Endodermal cell (in vitro differentiated cells): ENCODE measurements at places on chromosomes 13 and 19. TPM values are rescaled to one million over a fixed set of nuclear protein-coding genes. Genes with fewer than 3 reads are reported as not detected.
A peak's percentile ranks its signal among the peaks of the same experiment; 100 is the strongest.

DNA sequence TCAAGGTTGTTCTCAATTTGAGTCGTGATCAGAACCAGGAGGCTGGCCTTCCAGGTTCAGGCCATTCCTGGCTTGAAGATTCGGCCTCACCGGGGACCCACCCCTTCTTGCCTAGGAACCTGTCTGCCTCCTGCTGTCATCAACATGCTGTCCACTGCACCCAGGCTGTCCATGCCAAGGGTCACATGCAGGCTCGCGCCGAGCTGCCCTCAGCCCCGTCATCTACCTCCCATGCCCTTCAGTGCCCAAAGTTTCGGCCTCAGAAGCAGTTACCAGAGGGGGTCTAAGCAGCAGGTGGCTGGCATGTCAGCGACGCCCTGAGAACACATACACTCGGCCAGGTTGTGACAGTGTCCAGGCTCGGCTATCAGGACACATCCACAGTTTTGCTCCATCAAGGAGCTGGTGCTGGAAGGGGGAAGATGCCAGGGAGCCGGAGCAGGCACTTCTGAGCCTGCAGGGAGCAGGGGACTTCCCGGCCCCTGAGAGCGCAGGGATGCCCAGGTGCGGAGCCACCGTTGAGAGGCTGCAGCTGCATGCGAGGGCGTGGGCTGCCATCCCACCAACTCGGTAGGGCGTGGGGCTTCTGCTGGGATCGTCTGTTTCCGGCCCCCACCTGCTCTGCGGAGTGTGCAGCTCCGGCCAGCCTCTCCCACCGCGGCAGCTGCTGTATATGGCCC, 590.9 kb upstream of the SLITRK5 start:
- H3K36me3 ChIP-seq: no peaks in the 10 kb centered on the region
- H3K27me3 ChIP-seq: no peaks in the 10 kb centered on the region
- H3K27ac ChIP-seq: no peak overlapping the region
- no peak overlapping the region for H3K4me3 ChIP-seq

DNA sequence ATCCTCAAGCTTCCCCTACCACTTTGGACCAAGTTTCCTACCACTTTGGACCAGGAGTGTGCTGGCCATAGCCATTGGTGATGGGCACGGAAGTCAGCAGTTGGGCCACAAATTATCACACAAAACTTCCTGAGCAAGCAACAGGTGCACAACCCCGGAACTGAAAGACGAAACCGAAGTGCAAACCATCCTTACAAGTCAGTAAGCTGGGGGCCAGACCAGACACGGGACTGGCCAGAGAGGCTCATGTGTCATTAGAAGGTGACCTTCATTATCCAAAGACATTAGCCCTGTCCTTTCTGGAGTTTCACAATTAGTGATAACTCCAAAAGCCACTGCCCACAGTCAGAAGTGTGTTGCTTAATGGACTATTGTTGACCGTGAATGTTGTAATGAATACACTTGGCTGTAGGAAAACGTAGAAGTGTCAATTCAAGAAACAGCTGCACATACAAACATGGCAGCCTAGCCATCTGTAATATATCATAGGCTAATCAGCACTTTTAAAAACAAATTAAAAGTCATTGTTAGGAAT, 244.1 kb upstream of the IRS2 start:
- H3K36me3 ChIP-seq: no peaks in the 10 kb centered on the region
- H3K27ac ChIP-seq: no peak overlapping the region
- H3K27me3 ChIP-seq: no peaks in the 10 kb centered on the region

GRCh38 chr19:42214810-42215485, 2.5 kb downstream of the DEDD2 start:
- H3K36me3 ChIP-seq: peaks cover 28% of the 10 kb centered on the region
- H3K27ac ChIP-seq: no peak overlapping the region
- H3K4me1 ChIP-seq: peaks cover 4% of the 10 kb centered on the region
- no peak overlapping the region for H3K4me3 ChIP-seq
- no peaks in the 10 kb centered on the region for H3K27me3 ChIP-seq

- H3K27ac ChIP-seq: no peak overlapping the region
- H3K27me3 ChIP-seq: no peaks in the 10 kb centered on the region
- H3K36me3 ChIP-seq: peaks cover 38% of the 10 kb centered on the region
These were observed 70.7 kb downstream of the PTPRS start for GRCh38 chr19:5269926-5270325.

Gene IL11
- 1.7 and 2.3 TPM in 2 replicates for total RNA-seq

DNA sequence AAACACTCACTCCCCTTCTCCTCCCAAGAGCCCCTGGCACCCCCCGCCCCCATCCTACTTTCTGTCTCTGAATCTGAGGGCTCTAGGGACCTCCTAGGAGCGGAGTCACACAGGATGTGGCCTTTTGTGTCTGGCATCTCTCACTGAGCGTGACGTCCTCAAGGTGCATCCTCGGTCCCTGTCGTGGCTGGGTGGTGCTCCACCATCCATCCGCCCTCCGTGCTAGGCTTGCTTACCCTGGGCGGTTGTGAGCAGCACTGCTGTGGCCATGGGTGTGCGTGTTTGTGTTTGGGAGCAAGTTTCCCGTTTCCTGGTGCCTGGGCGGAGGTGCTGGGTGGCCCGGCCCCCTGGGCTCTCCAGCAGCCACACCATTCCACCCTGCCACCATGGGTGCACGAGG, 12.2 kb downstream of the PLEKHJ1 start:
- H3K4me3 ChIP-seq: no peak overlapping the region
- H3K27me3 ChIP-seq: no peaks in the 10 kb centered on the region
- no peaks in the 10 kb centered on the region for H3K4me1 ChIP-seq
- H3K36me3 ChIP-seq: peaks cover 9% of the 10 kb centered on the region
- DNase-seq: no peak

GRCh38 chr19:43329989-43330388, 23.5 kb upstream of the CD177 start:
- no peak for DNase-seq
- no peak overlapping the region for H3K27ac ChIP-seq
- no peaks in the 10 kb centered on the region for H3K4me1 ChIP-seq
- no peaks in the 10 kb centered on the region for H3K36me3 ChIP-seq
- no peaks in the 10 kb centered on the region for H3K27me3 ChIP-seq
- peak overlapping the region; percentile 28 for H3K4me3 ChIP-seq

GRCh38 chr19:919199-920050, 2.3 kb downstream of the KISS1R start:
- H3K4me1 ChIP-seq: peaks cover 3% of the 10 kb centered on the region
- peak; percentile 74 for DNase-seq
- H3K27ac ChIP-seq: no peak overlapping the region
- no peaks in the 10 kb centered on the region for H3K36me3 ChIP-seq
- peaks cover 60% of the 10 kb centered on the region for H3K27me3 ChIP-seq

GRCh38 chr13:45133396-45134118, 13.2 kb downstream of the GTF2F2 start:
- H3K27ac ChIP-seq: no peak overlapping the region
- no peaks in the 10 kb centered on the region for H3K4me1 ChIP-seq
- no peaks in the 10 kb centered on the region for H3K36me3 ChIP-seq
- no peaks in the 10 kb centered on the region for H3K27me3 ChIP-seq
- DNase-seq: no peak
- H3K4me3 ChIP-seq: no peak overlapping the region

DNA sequence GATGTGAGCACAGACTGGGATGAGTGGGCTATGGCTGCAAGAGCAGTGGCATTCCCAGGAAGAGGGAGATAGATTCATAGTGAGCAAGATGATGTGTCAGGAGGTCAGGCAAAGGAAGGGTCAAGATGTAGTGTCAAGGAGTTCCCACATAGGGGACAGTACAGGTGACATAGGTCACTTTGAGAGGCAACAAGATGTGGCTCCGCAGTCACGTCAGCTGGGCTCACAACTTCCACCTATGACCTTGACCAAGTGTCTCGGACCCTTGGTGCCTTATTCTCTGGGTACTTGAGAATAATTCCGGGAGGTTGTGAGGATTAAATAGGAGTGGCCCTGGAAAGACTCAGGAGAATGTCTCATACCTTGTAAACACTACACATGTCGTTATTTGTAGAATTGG, 10.5 kb downstream of the ZNF317 start:
- DNase-seq: no peak
- H3K4me1 ChIP-seq: no peaks in the 10 kb centered on the region
- no peak overlapping the region for H3K4me3 ChIP-seq
- H3K36me3 ChIP-seq: peaks cover 78% of the 10 kb centered on the region
- H3K27me3 ChIP-seq: no peaks in the 10 kb centered on the region

DNA sequence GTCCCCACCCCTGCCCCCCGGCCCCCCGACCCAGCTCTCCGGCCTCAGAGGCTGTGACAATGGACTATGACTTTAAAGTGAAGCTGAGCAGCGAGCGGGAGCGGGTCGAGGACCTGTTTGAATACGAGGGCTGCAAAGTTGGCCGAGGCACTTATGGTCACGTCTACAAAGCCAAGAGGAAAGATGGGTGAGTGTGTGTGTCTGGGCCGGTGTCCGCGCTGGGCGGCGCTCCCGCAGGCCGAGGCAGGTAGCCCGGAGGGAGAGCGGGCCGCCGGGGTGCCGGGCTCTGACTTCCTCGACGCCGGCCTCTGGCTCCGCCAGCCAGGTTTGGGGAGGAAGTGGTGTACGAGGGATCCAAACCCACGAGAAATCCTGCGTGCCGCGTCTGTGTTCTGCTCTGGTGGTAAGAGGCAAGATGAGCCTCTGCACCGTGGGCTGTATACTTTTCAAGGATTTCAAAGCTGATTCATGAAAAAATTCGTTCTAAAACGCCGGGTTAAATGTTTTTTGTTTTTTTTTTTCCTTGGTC, 718 bp downstream of the CDK8 start:
- H3K27ac ChIP-seq: peak overlapping the region; percentile 78
- no peaks in the 10 kb centered on the region for H3K36me3 ChIP-seq
- peaks cover 6% of the 10 kb centered on the region for H3K4me1 ChIP-seq
- peak overlapping the region; percentile 90 for H3K4me3 ChIP-seq
- peaks cover 9% of the 10 kb centered on the region for H3K27me3 ChIP-seq

Gene KIR2DL3
- total RNA-seq: not detected in 2 replicates

- no peaks in the 10 kb centered on the region for H3K27me3 ChIP-seq
- peak; percentile 26 for DNase-seq
- no peaks in the 10 kb centered on the region for H3K4me1 ChIP-seq
- no peak overlapping the region for H3K27ac ChIP-seq
These were observed 668.4 kb downstream of the DIAPH3 start for GRCh38 chr13:59495299-59495698.

DNA sequence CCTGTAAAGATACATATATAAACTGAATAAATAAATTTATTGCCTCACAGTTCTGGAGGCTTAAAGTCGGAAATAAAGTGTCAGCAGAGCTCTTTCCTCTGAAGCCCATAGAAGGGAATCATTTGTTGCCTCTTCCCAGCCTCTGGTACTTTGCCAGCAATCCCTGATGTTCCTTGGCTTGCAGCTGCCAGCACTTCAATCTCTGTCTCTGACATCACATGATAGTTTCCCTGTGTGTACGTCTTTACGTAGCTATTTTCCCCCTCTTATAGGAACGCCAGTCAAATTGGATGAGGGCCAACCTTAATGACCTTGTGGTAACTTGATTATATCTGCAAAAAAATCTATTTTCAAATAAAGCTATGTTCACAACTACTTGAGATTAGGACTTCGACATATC, 250.9 kb downstream of the LIG4 start:
- no peaks in the 10 kb centered on the region for H3K27me3 ChIP-seq
- H3K36me3 ChIP-seq: no peaks in the 10 kb centered on the region
- no peak overlapping the region for H3K4me3 ChIP-seq
- peaks cover 2% of the 10 kb centered on the region for H3K4me1 ChIP-seq
- H3K27ac ChIP-seq: no peak overlapping the region

DNA sequence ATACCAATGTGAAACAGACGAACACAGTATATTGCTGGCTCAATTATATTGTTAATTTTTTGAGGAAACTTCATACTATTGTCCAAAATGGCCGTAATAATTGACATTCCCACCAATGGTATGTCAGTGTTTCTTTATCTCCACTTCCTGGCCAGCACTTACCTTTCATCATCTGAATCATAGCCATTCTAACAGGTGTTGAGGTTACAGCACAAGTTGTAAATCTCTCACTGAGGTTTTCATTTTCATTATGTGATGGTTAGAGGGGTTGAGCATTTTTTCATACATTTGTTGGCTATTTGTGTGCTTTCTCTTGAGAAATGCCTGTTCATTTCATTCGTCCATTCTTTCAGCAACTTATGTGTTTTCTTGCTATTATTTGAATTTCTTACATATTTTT, 824.0 kb downstream of the UQCRFS1 start:
- H3K36me3 ChIP-seq: no peaks in the 10 kb centered on the region
- DNase-seq: no peak
- H3K4me3 ChIP-seq: no peak overlapping the region
- no peaks in the 10 kb centered on the region for H3K27me3 ChIP-seq

DNA sequence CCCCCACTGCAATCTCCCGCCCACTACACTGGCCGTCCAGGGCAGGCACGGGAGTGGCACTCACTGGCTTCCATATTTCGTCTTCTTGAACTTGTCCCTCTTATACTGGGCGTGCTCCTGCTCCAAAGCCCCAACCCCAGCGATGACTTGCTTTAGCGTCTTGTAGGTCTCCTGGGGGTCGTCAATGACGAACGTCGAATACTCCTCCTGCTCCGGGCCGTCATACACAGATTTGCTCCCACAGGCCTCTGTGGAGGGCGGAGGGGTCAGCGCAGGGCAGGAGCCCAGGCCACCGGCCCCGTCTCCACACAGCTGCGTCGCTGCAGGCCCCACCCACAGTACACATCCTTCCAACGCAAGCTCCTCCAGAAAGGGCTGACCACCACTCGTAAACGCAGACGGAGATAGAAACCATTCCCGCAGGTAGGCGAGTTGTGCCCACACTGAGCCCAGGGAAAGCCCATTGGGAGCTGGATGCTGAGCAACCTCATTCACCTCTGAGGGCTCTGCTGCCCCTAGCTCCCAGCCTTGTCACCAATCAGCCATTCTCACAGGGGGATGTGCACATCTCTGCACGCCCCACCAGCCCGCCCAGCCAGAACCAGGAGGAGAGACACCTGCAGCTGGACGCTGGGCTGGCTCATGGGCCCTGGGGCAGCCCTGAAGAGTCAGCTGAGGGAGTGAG, 7.9 kb upstream of the C13orf46 start:
- H3K27ac ChIP-seq: no peak overlapping the region
- DNase-seq: no peak
- no peaks in the 10 kb centered on the region for H3K36me3 ChIP-seq
- H3K4me3 ChIP-seq: no peak overlapping the region

- no peak for DNase-seq
- no peaks in the 10 kb centered on the region for H3K27me3 ChIP-seq
- H3K36me3 ChIP-seq: no peaks in the 10 kb centered on the region
These were observed 77.3 kb upstream of the SIAH3 start for GRCh38 chr13:45928843-45929242.

Gene EID2B
- 2.2 to 3.8 TPM (median 3.0 TPM) in 3 replicates for total RNA-seq

- no peaks in the 10 kb centered on the region for H3K36me3 ChIP-seq
- no peaks in the 10 kb centered on the region for H3K27me3 ChIP-seq
- H3K4me3 ChIP-seq: no peak overlapping the region
These were observed 40.5 kb downstream of the GATAD2A start for GRCh38 chr19:19445911-19446361.

Gene HIPK4
- not detected in 2 replicates for total RNA-seq

Gene ZNF578
- 5.4 to 11.8 TPM (median 9.8 TPM) in 3 replicates for total RNA-seq

- no peak for DNase-seq
- H3K4me1 ChIP-seq: no peaks in the 10 kb centered on the region
- no peak overlapping the region for H3K4me3 ChIP-seq
These were observed 32.4 kb upstream of the EIF3G start for GRCh38 chr19:10152100-10152499.

GRCh38 chr19:10316229-10317044, 622 bp upstream of the FDX2 start:
- peak overlapping the region; percentile 93 for H3K4me3 ChIP-seq
- H3K36me3 ChIP-seq: peaks cover 42% of the 10 kb centered on the region
- DNase-seq: no peak
- H3K27me3 ChIP-seq: no peaks in the 10 kb centered on the region

GRCh38 chr13:37700887-37701286, 102.3 kb upstream of the POSTN start:
- H3K4me1 ChIP-seq: peaks cover 5% of the 10 kb centered on the region
- DNase-seq: no peak
- no peak overlapping the region for H3K27ac ChIP-seq
- no peaks in the 10 kb centered on the region for H3K27me3 ChIP-seq
- no peak overlapping the region for H3K4me3 ChIP-seq
